Stimulated activated CD4-positive, alpha-beta T cell treated with anti-CD3 and anti-CD28 coated beads, Interleukin-4, amount 100 ng/mL, for 24 hours (primary cell): ENCODE measurements at places on chromosomes 2 and 18.
A peak's percentile ranks its signal among the peaks of the same experiment; 100 is the strongest.

DNA sequence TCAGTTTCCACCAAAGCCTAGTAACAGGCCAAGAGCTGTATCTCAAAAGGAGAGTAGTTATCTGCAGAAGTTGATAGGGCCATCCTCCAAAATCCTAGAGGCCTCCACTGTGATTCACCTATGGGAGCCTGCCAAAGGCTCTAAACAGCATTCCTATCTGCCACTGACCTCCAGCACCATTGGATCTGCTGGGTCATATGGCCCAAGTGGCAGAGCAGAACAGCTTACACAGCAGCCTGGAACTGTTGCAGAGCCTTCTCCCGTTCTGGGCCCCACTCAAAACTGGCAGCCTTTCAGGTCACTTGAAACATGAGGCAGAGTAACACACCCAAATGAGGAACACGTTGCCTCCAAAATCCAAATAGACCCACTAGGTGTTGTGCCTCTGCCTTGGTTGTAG is 345.2 kb upstream of the RND3 start:
- DNase-seq: no peak

GRCh38 chr2:101983486-101983885 is 8.3 kb upstream of the IL1R2 start:
- DNase-seq: no peak

DNA sequence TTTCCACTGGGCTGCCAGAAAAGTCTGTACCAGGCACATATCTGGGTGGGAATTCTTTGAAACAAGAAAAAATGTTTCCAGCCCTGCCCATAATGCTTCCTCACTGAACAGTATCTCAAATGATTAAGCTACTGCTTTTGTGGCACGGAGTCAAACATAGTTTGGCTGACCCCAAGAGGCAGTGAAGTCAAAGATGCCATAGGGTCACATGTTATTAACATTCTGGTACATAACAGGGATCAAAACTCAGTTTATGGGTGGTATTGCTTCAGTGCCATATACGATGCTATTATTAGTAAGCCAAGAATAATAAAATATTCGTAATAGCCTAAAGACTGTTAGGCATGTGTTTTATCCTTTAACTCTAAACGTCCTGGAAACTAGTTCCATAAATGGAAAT is 112.4 kb downstream of the FEZ2 start:
- DNase-seq: no peak

DNA sequence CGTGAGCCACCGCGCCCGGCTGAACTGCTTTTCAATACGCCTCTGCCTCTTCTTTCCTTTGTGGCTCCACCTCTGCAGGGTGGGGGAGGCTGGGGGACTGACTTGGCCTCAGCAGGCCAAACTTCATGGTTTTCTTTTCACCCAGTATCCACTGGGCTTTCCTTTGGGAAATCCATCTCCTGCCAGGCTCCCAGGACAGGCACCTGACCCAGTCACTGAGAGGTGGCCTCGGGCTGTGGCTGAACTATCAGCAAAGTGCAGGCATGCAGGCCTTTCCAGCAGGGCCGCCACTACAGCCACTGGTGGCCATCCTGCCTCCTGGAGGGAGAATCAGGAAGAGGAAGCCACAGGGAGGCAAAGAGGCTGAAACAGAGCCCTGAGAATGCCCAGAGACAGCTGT is 33.4 kb upstream of the SEMA4C start:
- no peak for DNase-seq

DNA sequence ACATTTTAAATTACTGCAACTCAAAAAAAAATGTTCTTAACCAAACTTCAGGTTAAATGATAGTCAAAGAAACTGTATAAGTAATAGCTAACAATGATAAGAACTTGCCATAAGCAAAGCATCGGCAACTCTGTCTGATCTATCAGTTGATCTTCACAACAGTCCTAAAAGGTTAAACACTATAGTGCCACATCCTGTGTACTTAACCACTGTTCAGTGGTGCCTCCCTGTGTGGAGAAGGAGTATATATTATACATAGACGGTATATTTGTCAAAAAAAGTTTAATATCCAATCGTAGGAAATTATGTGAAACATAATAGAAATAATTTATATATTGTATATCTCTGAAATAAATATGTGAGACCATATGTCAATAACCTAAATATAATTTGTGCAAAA is 13.0 kb downstream of the DTNA start:
- no peak for DNase-seq

DNA sequence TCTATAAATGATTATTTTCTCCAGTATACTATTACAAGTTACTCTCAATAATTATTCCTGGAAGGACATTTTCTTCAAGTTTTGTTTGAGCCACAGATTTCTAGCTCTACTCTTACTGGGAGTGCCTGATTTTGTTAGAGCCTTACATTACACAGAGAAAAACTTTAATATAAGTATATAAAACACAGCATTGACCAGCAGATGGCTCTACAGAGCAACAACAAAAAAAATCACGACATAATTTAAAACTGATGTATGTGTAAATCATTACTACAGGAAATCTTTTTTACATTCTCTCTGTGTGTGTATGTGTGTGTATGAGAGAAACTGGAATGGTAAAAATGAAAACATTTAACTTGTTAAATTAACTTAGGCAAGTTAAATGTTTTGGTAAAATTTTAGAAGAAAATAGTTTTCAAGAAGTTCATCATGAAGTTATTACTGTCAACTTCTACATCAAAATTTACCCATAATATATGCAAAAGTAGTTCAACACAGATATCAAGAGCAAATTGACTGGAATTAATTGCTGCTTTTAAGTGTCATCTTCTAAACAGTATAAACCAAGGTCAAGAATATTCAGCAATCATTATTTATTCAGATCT is 103.3 kb downstream of the MDH1 start:
- DNase-seq: peak; percentile 19

- peak; percentile 43 for DNase-seq
Measured at GRCh38 chr2:12722447-12723316, 5.9 kb downstream of the TRIB2 start.

DNA sequence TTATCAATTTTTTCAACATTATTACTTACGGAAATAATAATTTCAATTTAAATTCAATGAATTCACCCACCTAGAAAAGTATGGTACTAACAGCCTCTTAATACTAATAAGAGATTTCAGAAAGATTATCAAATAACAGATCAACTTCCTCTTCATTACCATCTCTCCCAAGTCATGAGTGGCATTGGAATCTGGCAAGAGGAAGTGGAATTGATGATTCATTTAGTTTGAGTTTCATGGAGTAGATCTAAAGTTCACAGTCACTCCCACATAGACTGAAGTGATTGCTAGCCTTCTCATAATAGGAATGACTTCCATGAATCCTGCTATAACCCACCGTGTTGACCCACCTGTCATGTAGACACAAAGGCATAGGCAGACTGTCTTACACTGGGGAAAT is 77.7 kb upstream of the WDR75 start:
- no peak for DNase-seq

- DNase-seq: no peak
Measured at GRCh38 chr18:27656167-27656778, 471.2 kb upstream of the CHST9 start.

DNA sequence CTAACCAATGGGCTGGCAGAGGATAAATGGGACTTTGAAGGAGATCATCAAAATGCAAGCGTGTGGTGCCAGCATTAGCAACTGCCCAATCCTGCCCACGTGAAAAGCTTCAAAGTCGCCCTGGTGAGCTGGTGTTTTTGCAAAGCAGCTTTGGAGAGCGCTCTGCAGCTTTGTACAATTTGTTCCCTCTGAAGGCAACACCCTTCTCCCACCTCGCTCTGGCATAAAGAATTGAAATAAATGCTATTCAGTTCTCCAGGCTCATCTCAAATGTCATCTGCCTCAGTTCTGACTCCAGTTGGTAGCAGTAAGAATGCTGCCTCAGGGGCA is 3.5 kb downstream of the COPS9 start:
- DNase-seq: no peak

DNA sequence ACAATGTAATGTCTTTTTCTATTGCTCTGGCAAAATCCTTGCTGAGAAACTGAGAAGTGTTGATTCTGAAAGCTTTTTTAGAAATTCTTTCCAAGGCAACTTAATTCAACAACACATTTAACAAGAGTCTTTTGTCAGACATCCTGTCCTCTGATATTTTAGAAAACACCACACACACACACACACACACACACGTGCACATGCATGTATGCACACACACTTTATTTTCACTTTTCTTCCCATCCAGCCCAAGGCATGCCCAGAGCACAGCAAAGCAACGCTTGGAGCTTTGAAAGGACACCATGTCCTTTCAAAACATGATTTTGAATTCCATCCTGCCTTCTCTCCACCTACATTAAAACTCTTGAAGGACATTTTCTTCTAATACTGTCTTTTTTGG is 116.1 kb downstream of the ATL2 start:
- DNase-seq: no peak

DNA sequence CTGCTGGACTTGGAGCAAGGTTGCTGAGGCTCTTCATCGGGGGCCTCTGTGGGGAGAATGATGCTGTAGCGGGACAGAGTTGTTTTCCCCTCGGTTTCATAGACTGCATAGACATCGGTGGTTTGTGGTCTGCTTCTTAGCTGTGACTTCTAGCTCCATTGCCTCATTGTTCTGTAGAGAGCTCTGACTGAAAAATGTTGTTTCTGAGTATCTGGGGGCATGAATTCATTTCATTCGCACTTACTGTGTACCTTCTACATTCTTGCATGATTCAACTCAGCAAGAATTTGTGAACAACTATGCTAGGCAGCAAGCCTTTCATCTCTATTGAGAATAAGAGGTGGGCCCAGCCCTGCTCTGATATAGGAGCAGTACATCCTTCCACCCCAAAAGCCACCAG is 406.8 kb downstream of the NBAS start:
- no peak for DNase-seq

- DNase-seq: no peak
Measured at GRCh38 chr2:207037896-207038295, 98.6 kb downstream of the CPO start.

DNA sequence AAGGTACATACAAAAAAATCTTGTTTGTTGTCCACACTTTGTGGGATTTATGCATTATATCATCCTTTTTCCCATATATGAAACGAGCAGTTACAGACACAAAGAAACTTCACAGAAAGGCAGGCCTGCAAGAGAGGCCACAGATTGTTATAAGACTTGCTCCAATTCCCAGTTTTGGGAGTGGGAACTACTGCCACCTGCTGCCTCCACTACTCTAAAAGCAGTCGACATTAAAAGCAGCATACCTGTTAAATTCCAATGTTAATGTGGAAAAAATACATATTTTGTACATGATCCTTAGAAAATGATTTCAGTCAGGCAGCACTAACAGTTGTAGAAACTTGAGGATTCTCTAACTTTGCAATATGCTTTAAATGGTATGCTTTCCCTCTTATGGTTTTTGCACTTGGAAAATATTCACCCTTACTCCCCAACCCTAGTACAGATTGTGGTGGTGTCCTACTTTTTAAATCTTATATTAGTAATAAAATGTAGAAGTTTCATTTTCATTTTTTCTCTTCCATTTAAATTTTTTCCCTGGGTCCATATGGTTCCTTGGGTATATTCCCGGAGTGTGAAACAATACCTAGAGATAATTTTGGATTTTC is 37.9 kb downstream of the SLC38A11 start:
- no peak for DNase-seq

DNA sequence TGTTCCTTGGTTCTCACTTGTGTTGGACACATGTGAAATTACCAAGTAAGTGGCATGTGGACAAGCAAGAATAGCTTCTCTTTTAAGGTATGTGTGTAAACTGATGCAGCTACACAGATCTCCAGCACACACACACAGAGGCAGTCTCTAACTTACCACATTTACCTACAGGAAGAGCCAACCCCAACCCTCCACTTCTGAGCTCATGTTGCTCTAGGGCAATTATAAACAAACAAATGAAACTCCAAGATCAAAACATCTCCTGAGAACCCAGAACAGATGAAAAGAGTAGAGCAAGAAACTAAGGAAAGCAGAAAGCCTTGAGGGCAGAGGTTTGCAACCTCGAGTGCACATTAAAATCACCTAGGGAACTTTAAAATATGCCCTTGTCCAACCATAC is 16.0 kb upstream of the TMEM37 start:
- no peak for DNase-seq

DNA sequence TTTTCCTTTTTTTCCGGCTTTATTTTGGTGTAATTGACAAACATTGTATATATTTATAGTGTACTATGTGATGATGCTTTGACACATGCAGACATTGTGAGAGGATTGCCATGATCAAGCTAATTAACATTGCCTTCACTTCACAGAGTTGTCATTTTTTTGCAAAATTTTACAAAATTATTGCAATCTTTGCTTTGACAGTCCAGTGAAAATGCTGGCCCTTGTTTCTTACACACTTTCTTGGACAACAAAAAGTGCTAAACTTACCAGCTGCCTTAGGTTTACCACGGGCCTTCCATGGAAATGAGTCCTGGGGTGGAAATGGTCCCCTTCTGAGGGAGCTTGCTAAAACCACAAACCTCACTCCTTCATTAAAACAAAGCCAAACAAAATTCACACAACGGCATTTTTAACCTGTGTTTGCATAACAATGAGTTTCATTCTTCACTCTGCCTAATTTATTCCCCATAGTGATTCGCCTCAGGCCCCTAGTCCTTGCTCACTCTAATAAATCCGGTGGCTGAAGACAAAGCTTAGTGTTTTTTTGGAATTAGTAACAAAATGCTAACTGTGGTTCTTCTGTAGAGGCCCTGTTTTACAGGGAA is 32.2 kb downstream of the LINC00305 start:
- DNase-seq: no peak

GRCh38 chr18:43751203-43751602 is 473.9 kb upstream of the SYT4 start:
- no peak for DNase-seq

DNA sequence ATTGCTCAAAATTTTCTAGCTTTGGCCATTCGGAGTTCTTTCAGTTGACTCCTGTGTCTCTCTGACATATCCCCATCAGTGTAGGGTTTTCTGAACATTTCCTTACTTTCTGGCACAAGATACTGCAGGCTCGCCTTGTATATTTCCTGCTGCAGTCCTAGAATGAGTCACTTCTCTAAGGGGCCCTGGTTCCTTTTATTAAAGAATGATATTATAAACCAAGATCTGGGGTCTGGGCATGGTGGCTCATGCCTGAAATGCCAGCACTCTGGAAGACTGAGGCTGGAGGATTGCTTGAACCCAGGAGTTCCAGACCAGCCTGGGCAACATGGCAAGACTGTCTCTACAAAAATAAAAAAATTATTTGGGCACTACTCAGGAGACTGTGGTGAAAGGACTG is 3.0 kb upstream of the RPL37A start:
- no peak for DNase-seq

GRCh38 chr2:128307595-128307994 is 11.1 kb downstream of the HS6ST1 start:
- no peak for DNase-seq

GRCh38 chr2:47299555-47299954 is 103.4 kb upstream of the MSH2 start:
- no peak for DNase-seq

- DNase-seq: no peak
Measured at GRCh38 chr18:35426786-35427185, 49.6 kb upstream of the ZNF396 start.

GRCh38 chr2:105747991-105748390 is 3.3 kb downstream of the NCK2 start:
- no peak for DNase-seq

- DNase-seq: no peak
Measured at GRCh38 chr2:171307560-171307959, 126.2 kb downstream of the METTL8 start.

GRCh38 chr2:27990030-27990590 is 99.6 kb downstream of the BABAM2 start:
- no peak for DNase-seq

GRCh38 chr2:208359632-208359986 is 47.0 kb upstream of the PTH2R start:
- no peak for DNase-seq
